ENCODE measurements at places on chromosomes 12 and 14.

DNA sequence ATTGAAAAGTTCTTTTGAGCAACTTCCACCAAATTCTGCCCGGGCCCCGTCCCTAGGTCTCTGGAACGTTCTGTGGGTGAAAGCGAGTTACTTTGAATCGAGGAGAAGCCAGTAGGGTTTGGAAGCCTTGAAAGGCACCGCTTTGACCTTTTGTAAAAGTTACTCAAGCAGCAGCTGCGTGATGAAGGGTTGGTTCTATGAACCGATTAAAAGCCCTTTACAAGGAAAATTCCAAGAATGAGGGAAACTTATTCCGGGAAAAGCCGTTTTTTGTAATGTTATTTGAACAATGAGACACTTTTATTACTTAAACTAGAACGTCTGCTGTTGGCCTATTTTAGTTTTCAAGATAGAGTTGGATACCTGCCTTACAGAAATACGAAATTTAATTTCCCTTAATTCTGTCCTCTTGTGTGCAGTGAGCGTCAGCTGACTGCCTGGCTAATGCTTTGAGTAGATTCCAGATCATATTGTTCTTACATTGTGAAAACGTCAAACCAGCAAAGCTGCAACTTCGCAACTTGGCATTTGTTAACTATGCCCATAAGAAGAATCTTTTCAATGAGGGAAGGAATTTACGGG is 906 bp downstream of the LARP4 start:
- peak; percentile 53 for DNase-seq

- DNase-seq, result peak; percentile 69
These were observed 113.1 kb downstream of the TRAFD1 start for GRCh38 chr12:112238441-112238840.

DNA sequence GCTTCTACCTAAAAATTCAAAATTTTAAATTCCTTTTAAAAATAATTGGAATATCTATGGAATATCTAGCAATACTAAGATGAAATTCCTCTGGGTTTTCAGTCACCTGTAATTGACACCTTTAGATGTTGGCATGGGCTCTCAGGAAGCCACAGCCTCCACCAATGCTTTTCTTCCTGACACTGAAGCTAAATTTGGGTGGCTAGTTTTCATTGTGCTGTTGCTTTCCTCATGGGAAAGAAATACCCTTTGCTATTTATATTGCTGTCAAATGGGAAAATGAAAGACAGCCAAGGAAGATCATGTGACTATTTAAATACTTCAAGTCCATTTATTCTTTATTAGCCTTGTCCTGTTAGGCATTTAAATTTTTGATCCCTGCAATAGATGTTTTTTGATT is 313.0 kb downstream of the NAV3 start:
- no peak for DNase-seq

- no peak for DNase-seq
These were observed 10.6 kb downstream of the FICD start for GRCh38 chr12:108525681-108526080.

DNA sequence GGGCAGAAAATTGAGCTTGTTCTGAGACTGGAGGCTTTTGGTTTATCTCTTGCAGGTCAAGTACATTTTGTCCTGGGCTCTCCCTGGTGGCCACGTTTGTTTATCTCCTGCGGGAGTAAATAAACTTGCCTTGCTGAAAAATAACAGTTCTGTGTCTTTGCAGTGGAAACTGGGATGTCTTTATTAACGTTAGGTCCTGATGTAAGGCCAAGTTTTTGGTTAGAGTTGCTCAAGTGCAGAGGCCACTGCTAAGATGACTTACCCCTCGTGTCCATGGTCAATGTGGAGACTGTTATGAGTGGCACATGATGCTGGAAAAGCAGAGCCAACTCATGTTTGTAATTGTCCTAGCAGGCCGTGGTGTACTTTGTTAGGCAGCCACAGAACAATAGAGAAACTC is 3.8 kb downstream of the PTPN11 start:
- no peak for DNase-seq

DNA sequence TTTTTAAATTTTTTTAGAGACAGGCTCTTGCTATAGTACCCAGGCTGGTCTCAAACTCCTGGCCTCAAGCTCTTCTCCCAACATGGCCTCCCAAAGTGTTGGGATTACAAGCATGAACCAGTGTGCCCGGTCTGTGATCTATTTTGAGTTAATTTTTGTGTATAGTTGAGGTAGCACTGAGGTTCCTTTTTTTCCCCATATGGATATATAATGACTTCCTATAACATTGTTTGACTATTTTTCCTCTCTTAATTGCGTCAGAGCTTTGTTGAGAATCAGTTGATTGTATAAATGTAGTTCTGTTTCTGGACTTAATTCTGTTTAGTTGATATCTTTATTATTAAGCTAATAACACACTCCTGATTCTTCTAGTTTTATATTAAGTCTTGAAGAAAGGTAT is 8.6 kb upstream of the M6PR start:
- no peak for DNase-seq

- peak; percentile 69 for DNase-seq
These were observed 26.9 kb downstream of the WBP11 start for GRCh38 chr12:14776236-14776961.

DNA sequence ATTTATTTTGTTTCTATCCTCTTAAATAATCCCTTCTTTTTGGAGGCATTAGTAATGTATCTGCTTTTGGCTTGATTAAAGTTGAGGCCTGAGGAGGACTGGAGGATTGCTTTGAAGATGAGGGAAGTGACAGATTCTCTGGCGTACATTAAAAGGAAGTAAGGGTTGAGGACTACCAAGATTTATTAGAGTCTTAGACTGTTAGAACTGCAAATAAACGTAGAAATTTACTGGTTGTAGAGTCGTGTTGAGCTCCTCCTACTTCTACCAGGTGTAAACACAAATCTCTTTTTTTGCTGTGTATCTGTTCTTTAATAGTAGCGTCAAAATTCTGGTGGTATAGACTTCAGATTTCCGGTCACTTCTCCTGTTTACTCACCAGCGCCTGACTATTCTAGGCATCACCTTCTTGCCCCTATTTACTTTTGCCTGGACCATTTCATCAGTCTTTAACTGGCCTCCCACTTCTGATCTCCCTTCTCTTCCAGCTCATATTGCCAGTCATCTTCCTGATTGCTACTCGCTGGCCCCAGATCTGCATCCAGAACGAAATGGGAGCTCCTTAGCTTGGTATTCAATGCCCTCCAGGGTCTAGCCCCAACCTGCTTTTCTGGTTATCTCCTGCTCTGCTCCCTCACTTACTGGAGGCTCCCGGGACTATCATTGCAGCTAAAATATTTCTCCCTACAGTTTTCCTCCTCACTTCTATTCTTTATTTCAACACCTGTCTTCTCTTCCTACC is 8.4 kb upstream of the EID3 start:
- DNase-seq, result no peak

GRCh38 chr14:56895154-56895553 is 84.9 kb upstream of the OTX2 start:
- no peak for DNase-seq

DNA sequence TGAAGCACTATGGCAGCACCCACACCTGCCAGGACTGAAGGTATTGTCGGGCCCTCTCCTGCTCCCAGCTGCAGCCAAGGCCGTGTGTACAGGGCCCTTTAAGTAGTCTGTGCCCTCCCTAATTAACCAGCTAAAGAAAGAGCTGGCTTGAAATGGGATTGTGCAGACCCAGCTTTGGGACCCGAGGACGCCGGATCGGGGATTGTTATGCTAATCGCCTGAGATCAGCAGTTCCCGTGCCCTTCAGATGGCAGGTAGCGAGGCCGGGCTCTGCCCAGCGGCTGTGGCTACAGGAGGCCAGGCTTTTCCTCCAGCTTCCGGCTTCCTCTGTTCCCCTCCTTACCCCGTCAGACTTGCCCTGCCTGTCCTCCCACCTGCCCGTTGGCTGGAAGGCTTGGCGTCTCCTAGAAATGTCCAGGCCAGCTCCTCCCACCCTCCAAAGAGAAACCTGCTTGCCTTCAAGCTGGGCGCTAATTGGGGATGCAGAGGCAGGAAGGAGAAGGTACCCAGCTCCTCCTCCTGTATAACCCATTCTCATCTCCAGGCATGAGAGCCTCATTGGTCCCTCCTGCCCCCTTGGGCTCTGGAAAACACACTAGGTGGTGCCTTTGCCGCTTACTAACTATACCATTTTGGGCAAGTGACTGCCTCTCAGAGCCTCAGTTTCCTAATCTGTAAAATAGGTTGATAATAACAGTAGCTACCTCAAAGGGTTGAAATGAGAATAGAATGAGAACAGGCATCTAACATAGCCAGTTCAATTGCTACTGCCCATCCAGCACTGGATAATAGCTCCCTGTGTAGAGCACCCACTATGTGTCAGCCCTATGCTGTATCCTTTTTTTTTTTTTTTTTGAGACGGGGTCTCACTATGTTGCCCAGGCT is 25.8 kb upstream of the MSI1 start:
- no peak for DNase-seq
